Bladder microvascular endothelial cell (primary cell): ENCODE measurements at places on chromosomes 5 and 9. TPM values are rescaled to one million over a fixed set of nuclear protein-coding genes. Genes with fewer than 3 reads are reported as not detected.

RAB3C gene
- 1.1 and 2.3 TPM in 2 replicates for total RNA-seq

SOX30 gene
- total RNA-seq = not detected in 2 replicates

SPAG8 gene
- total RNA-seq = 0.32 TPM in 1 of 2 replicates, not detected in the other

FBP2 gene
- not detected in 2 replicates for total RNA-seq

PTGES gene
- total RNA-seq = 0.32 and 0.94 TPM in 2 replicates

F2RL2 gene
- total RNA-seq = 0.16 and 0.50 TPM in 2 replicates

CER1 gene
- total RNA-seq = not detected in 2 replicates

PCDHGA12 gene
- total RNA-seq = 1.8 and 6.2 TPM in 2 replicates

TNFAIP8 gene
- 7.7 and 8.7 TPM in 2 replicates for total RNA-seq

DRD1 gene
- total RNA-seq = under 0.01 TPM in 1 of 2 replicates, not detected in the other

AP3S1 gene
- total RNA-seq = 42.4 and 55.4 TPM in 2 replicates

POLR3G gene
- total RNA-seq = 5.2 and 8.5 TPM in 2 replicates

NOXA1 gene
- 0.97 and 2.1 TPM in 2 replicates for total RNA-seq

TNFSF15 gene
- total RNA-seq = 0.32 and 11.5 TPM in 2 replicates

C9orf50 gene
- total RNA-seq = under 0.01 TPM in 1 of 2 replicates, not detected in the other

CA9 gene
- not detected in 2 replicates for total RNA-seq

PTGDS gene
- total RNA-seq = 0.38 TPM in 1 of 2 replicates, not detected in the other

ATOX1 gene
- 66.3 and 73.3 TPM in 2 replicates for total RNA-seq

CTSL gene
- total RNA-seq = 94.5 and 201 TPM in 2 replicates

C5 gene
- total RNA-seq = 2.1 and 2.3 TPM in 2 replicates

PHF24 gene
- total RNA-seq = not detected in 2 replicates

SHISAL2B gene
- not detected in 2 replicates for total RNA-seq

RORB gene
- total RNA-seq = under 0.01 TPM in 2 replicates

CEL gene
- total RNA-seq = under 0.01 and 0.44 TPM in 2 replicates
